Stimulated activated CD4-positive, alpha-beta T cell treated with anti-CD3 and anti-CD28 coated beads, Interleukin-1b, Interleukin-23, amount 100 ng/mL, for 1 hour (primary cell): ENCODE measurements at places on chromosomes 3 and 15.

GRCh38 chr15:57665939-57666338 is 40.6 kb upstream of the POLR2M start:
- DNase-seq = no peak

DNA sequence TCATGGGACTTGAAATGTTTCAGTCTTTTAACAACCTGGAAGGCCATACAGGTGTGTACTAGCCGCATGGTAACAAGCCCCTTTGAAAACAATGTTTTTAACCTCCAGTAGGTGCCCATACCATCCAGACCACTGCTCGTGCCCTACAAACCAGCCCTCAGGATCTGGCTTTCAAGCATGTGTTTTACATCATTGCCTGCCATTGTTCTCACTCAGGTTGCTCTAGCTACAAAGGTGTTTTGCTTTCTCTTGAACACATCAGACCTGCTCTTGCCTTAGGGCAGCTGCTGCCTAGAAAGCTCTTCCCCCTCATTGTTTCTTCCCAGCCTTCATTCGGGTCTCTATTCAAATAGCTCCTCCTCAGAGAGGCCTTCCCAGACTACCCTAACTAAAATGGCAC is 32.3 kb upstream of the MAP3K13 start:
- DNase-seq = no peak

GRCh38 chr3:58043933-58044332 is 35.7 kb downstream of the FLNB start:
- DNase-seq = no peak

DNA sequence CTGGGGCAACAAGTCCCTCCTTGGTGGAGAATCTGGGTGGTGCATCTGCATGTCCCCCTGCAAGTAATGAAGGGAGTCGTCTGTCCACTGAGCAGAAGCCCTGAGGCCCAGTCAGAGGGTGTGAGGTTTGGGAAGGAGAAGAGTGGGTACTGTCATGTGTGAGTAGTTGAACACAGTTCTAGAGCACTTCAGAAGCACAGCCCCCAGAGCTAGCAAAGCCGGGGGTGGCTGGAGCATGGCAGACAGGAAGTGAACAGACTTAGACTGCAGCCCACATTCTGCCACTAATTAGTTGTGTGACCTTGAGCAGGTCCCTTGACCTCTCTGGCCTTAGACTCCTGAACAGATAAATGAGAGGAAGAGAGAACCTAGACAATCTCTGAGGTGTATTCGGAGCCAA is 207.6 kb downstream of the UACA start:
- no peak for DNase-seq

DNA sequence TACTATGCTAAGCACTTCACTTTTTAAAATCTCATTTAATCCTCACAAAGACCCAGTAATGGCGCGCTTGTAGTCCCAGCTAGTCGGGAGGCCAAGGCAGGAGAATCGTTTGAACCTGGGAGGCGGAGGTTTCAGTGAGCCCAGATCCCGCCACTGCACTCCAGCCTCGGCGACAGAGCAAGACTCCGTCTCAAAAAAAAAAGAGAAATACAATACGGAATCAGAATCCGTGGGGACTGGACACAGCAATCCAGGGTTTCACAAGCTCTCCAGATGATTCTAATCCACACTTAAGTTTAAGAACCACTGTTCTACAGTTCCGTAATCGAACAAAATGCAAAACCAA is 426 bp upstream of the SUMF1 start:
- no peak for DNase-seq

- no peak for DNase-seq
Measured at GRCh38 chr3:42148982-42149432, 57.9 kb downstream of the TRAK1 start.

- DNase-seq = no peak
Measured at GRCh38 chr15:51243774-51244173, 94.6 kb downstream of the CYP19A1 start.

- DNase-seq = no peak
Measured at GRCh38 chr3:141710121-141710520, 28.0 kb upstream of the RNF7 start.

DNA sequence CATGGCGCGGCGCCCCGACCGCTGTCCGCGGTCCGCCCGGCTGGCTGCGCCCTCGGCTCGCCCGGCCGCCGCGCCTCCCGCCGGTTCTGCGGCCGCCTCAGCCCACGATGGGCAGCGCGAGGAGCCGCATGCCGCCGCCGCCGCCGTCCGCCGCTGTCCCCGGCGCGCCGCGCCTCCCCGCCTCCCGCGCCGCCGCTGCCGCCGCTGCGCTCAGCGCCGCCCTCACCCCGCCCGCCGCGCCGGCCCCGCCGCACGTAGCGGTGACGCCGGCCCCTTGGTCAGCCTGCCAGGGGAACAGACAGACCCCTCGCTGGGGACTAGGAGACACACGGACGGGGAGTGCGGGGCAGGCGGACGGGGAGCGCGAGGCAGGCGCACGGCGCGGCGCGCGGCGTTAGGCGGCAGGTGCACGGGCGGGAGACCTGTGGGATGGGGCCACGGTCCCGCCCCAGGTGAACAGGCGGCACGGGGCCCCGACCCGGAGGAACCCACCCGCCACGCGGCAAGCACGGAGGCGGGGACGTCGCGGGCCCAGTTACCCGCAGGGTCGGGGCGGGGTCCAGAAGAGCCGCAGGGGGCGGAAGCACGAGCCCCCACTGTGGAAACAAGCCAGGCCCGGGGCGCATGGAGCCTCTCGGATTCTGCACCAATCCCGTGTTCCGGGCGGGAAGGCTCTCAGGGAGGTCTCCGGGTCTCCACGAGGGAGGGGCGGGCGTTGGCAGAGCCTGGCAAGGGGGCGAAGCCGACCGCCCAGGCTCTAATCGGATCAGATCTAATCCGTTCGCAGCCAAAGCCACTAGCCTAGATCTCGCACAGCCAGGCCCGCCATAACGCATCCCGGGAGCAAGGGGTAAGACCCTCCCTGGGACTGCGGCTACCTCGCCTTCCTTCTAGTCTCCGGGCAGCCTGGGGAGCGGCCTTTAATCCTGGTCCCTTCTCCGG is at the start of gene CSPG5:
Gene CSPG5 (minus strand): TSS at position 175 of the 942 bp plus-strand sequence. CDS start 172 bp downstream, at position 3.
- DNase-seq = no peak

DNA sequence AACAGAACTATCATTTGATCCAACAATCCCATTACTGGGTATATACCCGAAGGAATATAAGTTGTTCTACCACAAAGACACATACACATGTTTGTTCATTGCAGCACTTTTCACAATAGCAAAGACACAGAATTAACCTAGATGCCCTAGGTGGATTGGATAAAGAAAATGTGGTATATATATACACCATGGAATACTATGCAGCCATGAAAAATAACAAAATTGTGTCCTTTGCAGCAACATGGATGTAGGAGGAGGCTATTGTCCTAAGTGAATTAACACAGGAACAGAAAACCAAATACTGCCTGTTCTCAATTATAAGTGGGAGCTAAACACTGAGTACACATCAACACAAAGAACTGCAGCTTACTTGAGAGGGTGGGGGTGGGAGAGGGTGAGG is 142.5 kb downstream of the IL20RB start:
- no peak for DNase-seq

DNA sequence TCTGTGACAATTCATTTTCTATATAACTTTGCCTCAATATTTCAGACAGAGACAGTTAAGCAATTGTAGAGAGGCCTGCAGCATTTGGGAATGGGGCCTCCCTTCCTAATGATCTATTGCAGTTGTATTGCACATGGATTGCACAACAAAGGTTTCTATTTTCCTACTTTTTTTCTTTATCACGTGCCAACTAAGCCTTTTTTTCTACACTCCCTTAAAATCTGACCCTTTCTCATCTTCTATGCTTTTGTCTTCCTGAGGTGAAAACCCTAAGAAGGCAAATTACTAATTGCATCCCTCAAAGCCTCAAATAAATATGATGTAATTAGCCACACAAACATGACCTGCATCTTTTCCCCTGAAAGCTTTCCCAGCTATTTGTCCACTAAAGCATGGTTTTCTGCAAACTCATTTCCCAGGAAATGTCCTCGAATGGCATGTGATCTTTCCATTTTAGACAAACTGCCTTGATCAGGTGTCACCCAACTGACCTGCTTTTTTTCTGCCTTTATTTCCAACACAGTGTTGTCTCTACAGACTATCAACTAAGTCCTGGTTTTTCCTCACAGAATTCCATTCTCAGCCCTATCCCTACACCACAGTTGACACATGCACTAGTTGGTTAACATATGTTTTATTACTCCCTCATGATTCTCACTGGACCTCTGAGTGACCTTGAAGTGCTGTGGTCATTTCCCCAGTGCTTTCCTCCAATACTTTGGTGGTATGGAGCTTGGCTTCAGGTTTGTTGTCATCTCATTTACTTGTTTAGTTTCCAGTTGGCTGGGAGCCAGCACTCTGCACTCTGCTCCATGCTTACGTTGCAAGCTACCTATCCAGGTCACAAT is 31.9 kb upstream of the TSC22D2 start:
- no peak for DNase-seq

- DNase-seq = no peak
Measured at GRCh38 chr3:184371570-184372018, 6.4 kb downstream of the THPO start.

DNA sequence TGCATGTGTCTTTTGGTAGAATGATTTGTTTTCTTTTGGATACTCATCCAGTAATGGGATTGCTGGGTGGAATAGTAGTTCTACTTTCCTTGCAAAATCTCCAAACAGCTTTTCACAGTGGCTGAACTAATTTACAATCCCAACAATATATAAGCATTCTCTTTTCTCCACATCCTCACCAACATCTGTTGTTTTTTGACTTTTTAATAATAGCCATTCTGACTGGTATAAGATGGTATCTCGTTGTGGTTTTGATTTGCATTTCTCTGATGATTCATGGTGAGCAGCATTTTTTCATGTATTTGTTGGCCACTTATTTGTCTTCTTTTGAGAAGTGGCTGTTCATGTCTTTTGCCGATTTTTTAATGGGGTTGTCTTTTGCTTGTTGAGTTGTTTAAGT is 55.8 kb downstream of the ST8SIA2 start:
- no peak for DNase-seq

- no peak for DNase-seq
Measured at GRCh38 chr15:58568157-58568571, 136.4 kb downstream of the LIPC start.

GRCh38 chr15:66798426-66799061 is 96.5 kb downstream of the SMAD6 start:
- DNase-seq = no peak

GRCh38 chr3:175713268-175713667 is 854.1 kb downstream of the NAALADL2 start:
- no peak for DNase-seq

GRCh38 chr3:168647582-168647981 is 551.9 kb upstream of the GOLIM4 start:
- DNase-seq = no peak

- DNase-seq = no peak
Measured at GRCh38 chr15:100531204-100531603, 2.5 kb upstream of the CERS3 start.

- no peak for DNase-seq
Measured at GRCh38 chr15:93566762-93567161, 477.8 kb upstream of the RGMA start.

DNA sequence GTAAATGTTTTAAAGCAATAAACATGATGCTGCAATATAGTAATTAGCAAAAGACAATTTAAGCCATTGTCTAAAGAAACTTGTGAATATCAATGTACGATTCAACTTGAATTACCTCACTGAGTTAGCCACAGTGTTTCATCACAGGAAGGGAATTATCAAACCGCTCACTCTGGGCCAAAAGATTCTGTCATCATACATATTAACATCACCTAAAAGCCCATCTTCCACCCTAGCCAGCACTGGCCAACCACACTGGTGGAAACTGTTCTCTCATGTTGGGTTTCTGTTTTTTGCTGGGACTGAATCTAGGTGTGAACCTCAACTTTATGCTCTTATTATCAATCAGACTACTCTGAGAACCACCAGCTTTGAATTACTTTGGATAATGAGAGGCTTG is 497.7 kb upstream of the THBS1 start:
- DNase-seq = no peak

DNA sequence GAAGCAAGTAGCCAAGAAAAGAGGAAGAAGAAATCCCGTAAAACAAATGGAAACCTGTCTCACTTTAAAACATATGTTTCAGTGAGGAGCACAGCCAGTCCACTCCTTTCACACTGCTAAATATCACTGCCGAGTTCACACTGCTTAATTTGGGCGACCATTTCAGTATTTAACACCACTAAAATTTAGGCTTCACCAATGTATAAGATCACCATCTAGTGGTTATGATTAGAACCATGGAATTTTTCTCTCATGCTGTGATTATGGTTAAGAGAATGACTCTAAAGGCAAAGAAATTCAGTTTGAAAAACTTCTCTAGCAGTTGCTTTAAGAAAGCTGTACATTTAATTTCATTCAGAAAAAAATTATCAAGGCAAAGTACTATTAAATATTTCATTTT is 16.6 kb downstream of the SLC4A7 start:
- no peak for DNase-seq

DNA sequence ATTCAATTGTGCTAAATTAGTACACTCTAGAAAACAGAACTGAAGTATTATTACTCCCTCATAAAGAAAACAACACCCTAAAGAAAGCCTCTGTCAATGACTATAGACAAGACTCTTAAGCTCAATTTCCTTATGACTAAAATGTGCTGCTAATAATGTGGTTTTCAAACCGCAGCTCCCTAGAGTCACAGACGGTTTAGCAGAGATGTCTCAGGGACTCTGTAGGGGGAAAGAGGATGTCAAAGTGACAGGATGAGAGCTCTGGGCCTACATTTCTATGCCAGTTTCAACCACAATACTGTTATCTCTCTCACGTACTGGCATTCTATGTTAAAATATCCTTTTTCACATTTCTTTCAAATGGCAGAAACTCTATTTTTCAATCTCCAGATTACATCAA is 37.6 kb upstream of the WDR49 start:
- DNase-seq = no peak

- no peak for DNase-seq
Measured at GRCh38 chr15:23616536-23616935, 31.1 kb downstream of the MAGEL2 start.

DNA sequence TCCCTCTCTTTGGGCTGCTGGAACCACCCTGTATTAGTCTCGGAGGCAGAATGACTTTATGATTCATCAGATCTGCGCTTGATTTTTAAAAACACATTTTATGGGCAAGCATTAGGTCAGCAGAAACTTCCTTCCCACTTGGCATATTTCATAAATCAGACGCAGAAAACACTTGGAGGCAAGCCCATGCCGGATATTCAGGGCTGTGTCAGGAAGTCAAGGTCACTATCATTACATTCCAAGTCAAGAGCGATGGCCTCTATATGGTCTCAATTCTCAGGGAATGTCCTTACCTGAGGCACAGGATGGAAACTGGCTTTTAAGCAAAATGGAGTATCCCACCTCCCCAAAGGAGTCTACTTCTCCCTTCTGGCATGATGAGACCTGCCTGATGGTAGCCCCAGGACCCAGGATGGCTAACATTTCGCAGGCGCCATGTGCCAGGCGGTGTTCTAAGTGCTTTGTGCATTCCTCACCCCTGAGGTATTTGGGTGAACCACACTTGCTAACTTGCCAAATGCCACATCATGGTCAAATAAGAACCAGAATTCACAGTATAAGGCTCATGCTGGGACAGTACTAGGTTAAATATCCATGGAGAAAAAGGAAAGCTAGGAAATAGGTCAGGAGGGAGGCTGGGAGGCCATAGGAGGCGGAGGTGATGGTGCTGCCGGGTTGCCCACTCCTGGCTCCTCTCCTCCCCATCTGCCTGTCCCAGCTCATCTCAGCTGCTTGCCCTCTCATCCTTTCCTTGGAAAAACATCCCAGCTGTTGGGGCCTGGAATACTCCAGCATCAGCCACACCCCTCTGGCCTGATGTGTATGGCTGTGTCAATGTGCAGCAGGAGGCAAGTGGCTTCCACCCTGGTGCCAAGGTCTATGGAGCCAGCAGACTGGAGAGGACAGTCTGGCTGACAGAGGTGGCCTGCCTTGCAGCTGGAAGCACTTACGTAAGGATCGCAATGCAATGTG is 18.8 kb downstream of the BCL2L10 start:
- DNase-seq = no peak
